GM10248 (cell line): ENCODE measurements at places on chromosomes 2 and 18.

GRCh38 chr2:230870544-230871360 is 6.0 kb downstream of the ITM2C start:
- peak; percentile 19 for DNase-seq

DNA sequence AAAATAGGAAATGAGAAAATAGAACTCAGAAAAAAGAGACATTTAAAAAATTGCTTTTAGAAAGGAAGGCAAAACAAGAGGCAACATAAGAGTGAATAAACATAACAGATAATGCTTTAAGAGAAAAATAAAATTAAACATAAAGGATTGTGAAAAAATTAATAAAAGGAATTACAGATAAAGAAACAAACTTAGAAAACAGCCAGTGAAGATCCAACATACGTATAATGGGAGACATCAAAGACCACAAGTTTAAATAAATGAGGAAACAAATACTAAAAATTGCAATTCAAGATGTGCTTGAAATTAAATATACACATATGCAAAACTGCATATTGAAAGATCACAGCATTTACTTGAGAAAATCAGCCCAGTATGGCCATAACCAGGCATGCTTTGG is 448.9 kb downstream of the NBAS start:
- no peak for DNase-seq

DNA sequence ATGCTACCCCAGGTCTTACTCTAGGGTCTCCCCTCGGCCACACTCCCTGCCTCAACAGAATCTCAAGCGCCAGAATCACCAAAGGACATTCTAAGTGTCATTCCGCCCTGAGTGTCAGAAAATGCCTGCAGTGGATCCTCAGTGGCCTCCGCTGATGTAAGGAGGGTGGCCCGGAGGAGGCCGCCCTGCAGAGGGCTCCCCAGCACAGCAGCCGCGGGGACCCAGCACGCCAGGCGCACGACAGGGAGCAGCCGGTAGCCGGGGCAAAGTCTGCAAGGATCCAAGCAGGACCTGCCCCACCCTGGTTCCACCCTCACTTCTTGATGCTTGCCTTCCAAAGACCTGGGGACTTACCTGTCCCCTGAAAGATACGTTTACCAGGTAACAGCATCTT is 54.2 kb upstream of the ID2 start:
- no peak for DNase-seq

- DNase-seq: no peak
Observed at GRCh38 chr2:114068438-114068837, 178.5 kb downstream of the ACTR3 start.

- no peak for DNase-seq
Observed at GRCh38 chr2:137333386-137334165, 568.2 kb downstream of the THSD7B start.

GRCh38 chr2:134097740-134098139 is 156.1 kb upstream of the MGAT5 start:
- DNase-seq: no peak
